Caudate nucleus (tissue), 63 donors: ENCODE measurements at places on chromosomes 16 and 17.

- no peak for DNase-seq
Observed at GRCh38 chr17:81373536-81374160, 21.6 kb upstream of the BAHCC1 start.

DNA sequence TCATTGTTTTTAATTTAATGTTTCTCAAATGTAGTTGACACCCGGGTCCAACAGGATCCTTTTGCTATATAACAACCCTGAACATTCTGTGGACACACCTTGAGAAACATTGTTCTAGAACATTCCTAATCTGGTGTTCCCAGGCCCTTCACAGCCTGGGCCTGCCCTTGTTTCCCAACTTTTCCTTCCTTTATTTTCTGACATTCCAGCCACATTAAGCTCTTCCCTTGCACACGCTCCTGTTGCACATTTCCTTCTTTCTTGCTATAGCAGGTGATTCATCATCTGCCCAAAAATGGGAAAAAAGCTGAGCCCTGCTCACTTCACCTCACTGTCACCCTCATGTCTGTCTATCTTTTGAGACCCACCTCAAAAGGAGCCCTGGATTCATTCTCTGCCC lies 67.9 kb upstream of the MARCHF10 start:
- no peak for DNase-seq

DNA sequence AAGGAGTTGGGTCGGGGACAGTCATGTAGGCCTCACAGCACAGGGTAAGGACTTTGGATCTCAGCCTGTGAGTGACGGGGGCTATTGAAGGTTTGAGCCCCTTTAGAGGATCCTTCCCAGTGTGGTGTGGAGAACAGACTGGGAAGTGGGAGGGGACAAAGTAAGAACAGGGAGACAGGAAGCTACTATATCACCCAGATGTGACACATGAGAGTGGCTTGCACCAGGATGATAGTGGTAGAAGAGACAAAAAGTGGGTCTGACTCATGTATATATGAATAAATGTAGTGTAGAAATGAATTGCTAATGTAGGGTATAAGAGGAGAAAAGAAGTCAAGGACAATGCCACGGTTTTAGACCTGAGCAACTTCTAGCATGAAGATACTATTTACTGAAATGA lies 4.5 kb downstream of the NUP93 start:
- DNase-seq, result no peak

DNA sequence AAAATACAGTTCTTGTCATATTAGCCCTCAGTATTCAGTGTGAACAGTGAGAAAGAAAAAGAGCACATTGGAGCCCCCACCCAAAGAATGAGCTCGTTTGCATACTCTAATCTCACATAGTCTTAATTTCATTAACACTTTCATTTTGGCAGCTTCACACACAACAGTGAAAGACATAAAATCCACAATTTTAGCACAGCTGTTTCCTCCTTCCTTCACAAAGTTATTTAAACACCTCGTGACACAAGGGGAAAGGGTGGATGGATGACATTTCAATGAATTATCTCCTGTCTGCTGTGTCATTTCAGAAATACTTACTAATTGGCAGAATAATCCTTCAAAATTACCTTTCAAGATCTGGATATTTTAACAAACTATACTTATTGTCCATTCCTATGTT lies 299.3 kb downstream of the KCNJ2 start:
- DNase-seq, result no peak

GRCh38 chr17:18951941-18952842 lies at the start of gene SLC5A10:
Gene SLC5A10, plus strand, starts transcription at chr17:18952165. Its CDS starts 41 bp downstream, at chr17:18952206.
- no peak for DNase-seq

GRCh38 chr17:48571024-48571818 lies 6.9 kb downstream of the HOXB4 start:
- DNase-seq, result no peak

DNA sequence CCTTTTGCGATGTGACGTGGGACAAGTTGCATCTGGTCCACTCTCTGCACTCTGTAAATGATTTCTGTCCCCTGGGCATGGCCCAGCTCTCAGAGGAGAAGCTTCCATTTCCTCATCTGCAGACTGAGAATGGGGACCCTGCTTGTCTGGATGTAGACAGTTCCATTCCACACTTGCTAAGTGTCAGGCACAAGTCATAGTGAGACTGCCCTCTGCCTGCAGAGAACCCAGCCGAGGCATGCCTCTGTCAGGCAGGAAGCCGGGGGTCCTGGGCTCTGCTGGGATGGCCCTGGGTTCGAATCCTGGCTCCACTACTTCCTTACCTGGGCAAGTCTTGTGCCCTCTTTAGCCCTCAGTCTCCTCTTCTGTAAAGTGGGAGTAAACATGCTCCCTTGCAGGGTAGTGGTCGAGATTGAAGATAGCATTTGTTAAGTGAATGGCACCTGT lies 4.1 kb downstream of the MAP2K3 start:
- no peak for DNase-seq

- no peak for DNase-seq
Observed at GRCh38 chr16:17260276-17260849, 210.4 kb downstream of the XYLT1 start.

DNA sequence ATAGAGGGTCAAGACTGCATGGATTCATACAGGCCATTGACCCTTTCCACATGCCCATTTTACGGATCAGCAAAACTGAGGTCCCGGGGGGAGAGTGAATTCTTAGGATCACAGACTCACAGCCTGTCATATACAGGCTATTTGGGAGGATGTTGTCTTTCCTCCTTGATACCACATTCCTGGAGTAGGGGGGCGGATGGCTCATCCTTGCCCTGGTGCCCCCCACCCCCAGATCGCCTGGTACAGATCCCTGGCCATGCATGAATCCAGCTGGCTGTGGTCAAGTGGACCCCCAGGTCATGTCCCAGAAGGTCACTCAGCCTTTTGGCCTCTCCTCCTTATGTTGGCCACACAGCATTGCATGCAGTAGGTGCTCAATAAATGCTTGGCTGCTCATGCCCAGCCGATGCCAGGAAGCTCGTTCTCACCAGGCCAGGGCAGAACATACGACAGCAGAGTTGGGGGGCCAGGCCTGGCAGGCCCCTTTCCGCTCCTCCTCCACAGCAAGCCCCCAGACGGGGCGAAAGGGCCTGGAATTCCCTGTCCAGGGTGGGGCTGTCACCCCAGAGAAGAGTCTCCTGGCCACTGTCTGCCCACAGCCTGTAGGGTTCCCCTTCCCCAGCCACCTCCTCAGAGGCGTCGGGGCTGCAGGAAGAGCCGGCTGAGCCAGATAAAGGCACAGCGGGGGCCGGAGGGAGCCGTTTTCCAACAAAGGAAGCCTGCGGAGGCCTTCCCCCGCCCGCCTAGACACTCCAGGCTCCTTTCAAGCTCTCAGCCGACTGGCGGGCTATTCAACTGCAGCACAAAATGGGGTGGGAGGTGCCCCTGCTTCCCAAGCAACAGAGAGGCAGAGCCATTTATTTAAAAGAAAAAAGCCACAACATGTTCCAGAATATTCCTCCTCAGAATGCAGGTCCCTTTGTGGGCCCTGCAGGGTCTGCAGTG lies 215.7 kb upstream of the CIBAR2 start:
- no peak for DNase-seq

DNA sequence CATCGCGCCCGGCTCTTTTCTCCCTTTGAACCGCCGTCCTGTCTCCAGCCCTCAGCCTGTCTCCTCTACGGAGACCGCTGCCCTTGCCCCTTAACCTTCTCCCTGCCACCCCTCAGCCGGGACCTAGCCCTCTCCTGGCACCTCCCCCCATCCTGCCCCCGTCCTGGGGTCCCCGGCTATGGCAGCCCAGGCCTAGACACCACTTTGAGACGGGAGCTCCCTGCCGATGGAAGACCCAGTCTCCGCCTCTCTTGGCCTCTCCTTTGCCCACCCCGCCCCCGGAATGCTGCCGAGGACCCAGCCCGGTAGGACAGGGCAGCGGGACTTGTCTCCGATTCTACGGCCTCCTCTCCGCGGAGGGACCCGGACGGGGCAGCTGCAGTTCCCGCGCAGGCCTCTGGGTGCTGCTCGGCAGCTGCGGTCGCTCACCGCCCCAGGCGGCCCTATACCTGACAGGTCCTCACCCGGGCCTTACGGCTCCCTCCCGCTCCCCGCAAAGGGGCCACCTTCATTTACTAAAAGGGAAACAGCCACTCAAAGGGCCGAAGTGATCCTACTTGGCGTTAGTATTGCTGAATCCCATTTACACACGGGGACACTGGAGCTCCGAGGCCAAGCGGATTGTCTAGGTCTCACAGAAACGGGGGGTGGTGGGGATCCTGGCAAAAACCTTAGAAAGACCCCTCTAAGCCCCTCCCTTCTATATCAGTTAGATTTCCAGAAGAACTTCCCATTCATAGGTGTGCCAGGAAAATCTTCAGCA lies 32.6 kb upstream of the TAC4 start:
- DNase-seq, result peak; percentile 38

- no peak for DNase-seq
Observed at GRCh38 chr16:6247775-6248174, 1084.9 kb upstream of the RBFOX1 start.

DNA sequence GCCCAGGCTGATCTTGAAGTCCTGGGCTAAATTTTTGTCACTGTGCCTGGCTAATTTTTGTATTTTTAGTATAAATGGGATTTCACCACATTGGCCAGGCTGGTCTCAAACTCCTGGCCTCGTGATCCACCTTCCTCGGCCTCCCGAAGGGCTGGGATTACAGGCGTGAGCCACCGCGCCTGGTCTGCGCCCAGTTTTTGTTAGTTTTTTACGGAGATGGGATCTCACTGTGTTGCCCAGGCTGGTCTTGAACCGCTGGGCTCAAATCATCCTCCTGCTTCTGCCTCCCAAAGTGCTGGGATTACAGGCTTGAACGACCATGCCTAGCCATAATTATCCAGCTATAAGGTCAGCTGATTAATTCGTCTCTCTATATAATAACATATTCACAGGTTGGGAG lies 2.7 kb upstream of the CEMP1 start:
- DNase-seq, result no peak

GRCh38 chr16:79067600-79067999 lies 532.9 kb downstream of the MAF start:
- DNase-seq, result no peak

- DNase-seq, result no peak
Observed at GRCh38 chr16:50588276-50588675, 40.1 kb downstream of the NKD1 start.

GRCh38 chr16:74034862-74035261 lies 261.8 kb upstream of the PSMD7 start:
- DNase-seq, result no peak

- DNase-seq, result no peak
Observed at GRCh38 chr16:10242916-10243315, 60.7 kb upstream of the GRIN2A start.

GRCh38 chr16:88633684-88634140 lies 4.7 kb upstream of the IL17C start:
- DNase-seq, result no peak

DNA sequence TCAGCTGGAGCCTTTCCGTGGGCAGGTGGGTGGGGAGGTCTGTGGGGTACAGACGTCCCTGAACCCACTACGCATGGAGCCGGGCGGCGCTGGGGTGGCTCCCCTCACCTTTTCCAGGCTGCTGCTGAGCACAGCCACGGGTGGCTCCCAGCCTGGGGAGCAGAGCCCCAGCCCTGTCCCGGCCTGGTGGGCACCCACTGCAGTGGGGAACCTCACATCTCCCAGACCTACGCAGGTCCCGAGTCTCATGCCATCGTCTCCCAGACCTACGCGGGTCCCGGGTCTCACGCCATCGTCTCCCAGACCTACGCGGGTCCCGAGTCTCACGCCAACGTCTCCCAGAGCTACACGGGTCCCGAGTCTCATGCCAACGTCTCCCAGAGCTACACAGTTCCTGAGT lies 17.0 kb upstream of the APRT start:
- no peak for DNase-seq

DNA sequence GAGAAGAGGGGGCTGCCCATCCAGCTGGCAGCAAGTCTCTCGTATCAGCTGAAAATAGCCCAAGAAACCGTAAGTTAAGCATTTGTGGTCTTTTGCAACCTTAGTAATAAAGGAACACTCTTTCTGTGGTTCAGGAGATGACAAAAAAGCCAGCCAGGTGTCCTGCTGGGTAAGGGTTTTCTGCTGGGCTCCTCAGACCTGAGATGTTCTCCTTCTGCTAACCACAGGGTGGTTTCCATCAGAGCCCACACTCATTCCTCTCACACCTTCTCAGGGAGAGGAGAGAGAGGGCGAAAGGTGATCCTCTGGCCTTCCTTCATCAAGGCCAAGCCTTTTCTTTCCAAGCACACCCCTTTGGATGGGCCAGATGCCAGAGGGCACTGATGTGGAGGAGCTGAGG lies 70.7 kb downstream of the TEX14 start:
- no peak for DNase-seq

DNA sequence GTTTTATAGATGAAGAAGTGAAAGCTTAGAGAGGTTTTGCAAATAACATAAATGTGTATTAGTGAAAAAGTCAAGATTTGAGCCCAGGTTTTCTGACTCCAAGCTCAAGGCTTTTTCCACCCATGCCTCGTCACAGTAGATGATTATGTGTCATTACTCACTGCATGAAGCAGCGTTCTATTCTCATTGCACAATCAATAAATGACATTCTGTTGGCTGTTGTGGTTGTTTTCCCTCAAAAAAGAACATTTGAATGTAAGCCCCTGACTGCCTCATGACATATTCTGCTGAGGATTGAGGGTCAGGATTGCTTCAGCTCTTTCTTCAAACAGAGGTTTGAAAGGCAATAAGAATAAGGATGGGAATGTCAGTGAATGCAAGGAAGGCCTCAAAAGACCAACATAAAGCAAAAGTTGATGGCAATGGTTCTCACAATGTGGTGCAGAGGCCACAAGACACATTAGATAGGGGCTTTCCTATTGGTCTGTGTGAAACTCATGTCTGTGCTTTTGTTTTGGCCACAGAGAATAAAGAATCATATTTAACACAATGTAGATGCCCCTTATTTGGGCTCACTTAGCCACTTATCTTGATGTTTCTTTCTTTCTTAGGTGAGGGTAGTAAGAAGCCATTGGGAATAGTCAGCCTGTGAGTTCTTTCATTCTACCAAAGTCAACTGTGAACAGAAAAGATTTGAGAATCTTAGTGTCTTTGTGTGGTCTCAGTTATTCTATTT lies 5.4 kb upstream of the MMD start:
- no peak for DNase-seq
